ENCODE measurements at places on chromosomes 3 and 15. TPM values are rescaled to one million over a fixed set of nuclear protein-coding genes. Genes with fewer than 3 reads are reported as not detected.

- no peak for DNase-seq
These were observed 64.8 kb upstream of the CLSTN2 start for GRCh38 chr3:139870000-139870675.

- DNase-seq, result no peak
These were observed 17.3 kb downstream of the ABHD5 start for GRCh38 chr3:43707998-43708397.

DNA sequence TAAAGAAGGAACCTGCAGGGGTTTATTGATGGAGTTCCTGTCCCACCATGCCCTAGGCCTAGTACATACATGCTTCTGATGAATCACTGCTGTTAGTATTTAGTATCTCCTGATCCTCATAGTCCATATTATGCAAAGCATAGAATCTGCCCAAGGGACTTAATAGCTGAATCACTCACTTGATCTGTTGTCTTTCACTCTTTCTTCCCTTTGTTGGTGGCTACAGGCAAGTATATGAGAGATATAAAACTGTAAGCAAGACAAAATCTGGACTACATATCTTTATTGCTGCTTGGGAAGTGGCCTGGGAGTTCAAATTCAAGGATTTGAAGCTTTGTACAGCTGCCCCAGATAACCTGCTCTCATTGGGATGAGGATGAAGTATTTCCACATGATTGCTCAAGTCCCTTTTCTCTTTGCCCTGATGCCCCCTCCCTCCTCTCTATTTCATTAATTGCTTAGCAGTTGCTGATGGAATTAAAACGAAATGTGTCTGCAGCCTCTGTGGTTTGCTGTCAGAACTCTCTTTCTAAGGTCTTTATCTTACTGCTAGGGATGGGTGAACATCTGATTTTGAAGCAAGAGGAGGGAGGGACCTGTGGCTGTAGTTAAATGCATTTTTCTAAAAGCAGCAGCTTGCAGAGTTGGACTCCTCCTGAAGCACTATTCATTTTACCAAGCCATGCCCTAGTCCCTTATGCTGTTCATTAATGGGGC is 114.1 kb downstream of the ZNF609 start:
- DNase-seq, result peak; percentile 18

The SOX14 gene
- total RNA-seq, result not detected

The CCDC54 gene
- not detected for total RNA-seq

Data from urinary bladder (tissue), 4 donors.